ENCODE measurements at places on chromosomes 7 and 10.

DNA sequence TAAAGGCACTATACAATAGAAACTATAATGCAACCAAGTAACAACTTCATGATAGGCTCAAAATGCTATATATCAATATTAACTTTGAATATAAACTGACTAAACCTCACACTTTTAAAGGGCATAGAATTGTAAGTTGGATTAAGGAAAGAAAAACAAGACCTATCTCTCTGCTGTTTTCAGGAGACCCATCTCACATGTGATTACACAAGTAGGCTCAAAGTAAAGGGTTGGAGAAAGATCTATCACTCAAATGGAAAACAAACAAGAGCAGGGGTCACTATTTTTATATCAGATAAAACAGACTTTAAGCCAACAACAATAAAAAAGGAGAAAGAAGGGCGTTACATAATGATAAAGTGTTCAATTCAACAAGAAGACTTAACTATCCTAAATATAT lies 155.5 kb downstream of the CDK14 start:
- DNase-seq = no peak

DNA sequence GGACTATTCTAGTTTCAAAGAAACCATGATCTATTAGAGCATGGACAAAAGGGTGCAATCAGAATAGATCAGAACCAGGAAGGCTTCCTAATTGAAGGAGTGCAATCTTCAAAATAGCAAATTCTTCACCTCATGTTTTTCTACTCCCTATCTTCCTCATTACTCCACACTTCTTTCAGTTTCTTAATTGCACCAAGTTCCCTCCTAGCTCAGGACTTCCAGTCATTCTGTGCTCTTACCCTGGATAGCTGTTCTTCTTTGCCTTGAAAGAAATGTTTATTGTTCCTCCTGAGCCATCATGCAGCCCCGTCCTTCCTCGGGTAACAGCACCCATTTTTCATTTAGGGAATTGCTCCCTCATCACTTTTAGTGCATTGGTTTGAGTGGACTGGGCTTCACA lies 23.1 kb downstream of the TRPV5 start:
- no peak for DNase-seq

GRCh38 chr7:159179241-159179640 lies 34.6 kb upstream of the VIPR2 start:
- no peak for DNase-seq

GRCh38 chr10:101453318-101453717 lies 99.4 kb downstream of the BTRC start:
- DNase-seq = no peak

DNA sequence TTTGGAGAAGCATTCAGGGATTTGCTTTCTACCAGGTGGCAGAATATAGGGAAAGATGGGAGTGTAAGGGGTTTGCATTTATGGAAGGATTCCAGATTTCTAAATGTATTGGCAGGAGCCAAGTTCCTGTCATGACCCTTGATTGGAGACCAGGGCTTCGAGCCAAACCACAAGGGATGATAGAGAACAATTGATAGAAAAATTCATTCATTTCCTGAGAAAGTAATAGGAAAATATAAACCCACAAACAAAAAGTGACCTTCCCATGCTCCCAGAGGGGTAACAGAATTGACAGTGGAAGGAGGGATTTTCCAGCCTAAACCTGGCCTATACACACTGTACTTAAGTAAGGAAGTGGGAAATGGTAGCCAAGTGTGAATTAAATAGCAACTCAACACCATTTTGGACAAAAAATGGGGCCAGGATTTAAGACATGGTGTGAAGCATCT lies 22.4 kb upstream of the IFIT2 start:
- no peak for DNase-seq

DNA sequence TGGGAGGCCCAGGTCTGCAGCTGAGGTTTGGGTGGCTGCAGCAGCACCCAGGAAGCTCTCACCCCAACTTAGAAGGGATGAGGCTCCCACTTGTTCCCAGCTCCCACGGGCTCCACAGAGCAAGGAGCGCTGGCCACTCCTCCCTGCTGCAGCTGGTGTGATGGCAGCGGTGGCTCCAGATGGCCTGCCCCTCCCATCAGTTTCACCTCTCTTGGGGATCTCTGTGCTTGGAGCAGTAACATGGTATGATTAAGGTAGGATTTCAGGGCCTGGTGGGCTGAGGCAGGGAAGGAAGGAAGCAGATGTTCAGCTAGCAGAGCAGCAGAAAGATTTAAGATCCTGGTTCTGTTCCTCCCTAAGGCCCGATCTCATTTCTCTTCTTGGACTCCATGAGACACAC lies 66.8 kb upstream of the KIF5B start:
- DNase-seq = no peak

- DNase-seq = peak; percentile 80
These were observed 16.8 kb downstream of the NUDT1 start for GRCh38 chr7:2258661-2259365.

DNA sequence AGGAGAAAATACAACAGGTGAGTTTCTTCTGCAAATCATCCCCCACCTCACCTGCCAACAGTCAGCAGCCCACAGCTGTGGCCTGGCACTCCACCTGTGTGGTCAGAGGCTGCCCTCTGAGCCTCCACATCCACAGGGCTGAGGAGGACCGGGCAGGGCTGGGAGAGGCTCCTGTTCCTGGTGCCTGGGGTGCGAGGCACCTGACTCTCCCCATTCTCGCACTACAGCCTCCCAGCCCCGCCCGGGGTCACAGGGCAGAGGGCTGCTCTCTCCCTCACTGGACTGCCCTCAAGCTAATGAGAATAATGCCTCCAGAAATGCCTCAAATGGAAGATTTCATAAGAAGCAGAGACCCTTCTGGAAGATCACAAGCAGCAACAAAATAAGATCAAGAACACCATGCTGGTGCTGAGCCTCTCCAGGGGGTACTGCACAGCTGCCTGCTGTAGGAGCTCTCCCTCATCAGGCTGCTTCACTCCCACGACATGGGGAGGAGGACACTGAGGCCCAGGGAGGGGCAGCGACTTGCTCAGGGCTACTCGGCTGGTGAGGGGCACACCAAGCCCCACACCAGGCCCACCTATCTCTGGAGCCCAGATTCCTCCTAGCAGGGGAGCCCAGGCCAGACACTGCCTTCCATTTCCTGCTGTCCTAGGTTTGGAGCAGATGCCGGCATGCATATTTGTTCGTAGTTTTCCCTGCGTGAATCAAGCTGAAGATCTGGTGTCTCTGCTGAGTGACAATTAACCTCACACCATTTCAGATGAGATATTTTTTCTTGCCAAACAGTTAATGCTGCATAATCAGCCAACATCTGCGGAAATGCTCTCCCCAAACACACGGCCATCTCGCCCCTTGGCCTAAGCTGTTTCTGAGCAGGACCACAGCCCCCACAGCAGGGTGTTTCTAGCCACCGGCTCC lies 76.5 kb downstream of the FAM53B start:
- no peak for DNase-seq

Measured in GM13977 (cell line).